ENCODE measurements at places on chromosomes 5 and 9.
A peak's percentile ranks its signal among the peaks of the same experiment; 100 is the strongest.

GRCh38 chr9:128043467-128043868, 23.7 kb downstream of the NAIF1 start:
- DNase-seq = no peak

GRCh38 chr5:75707911-75708509, 9.2 kb downstream of the POC5 start:
- no peak for DNase-seq

- DNase-seq = no peak
These were observed 101.7 kb downstream of the CDH18 start for GRCh38 chr5:19886123-19886917.

DNA sequence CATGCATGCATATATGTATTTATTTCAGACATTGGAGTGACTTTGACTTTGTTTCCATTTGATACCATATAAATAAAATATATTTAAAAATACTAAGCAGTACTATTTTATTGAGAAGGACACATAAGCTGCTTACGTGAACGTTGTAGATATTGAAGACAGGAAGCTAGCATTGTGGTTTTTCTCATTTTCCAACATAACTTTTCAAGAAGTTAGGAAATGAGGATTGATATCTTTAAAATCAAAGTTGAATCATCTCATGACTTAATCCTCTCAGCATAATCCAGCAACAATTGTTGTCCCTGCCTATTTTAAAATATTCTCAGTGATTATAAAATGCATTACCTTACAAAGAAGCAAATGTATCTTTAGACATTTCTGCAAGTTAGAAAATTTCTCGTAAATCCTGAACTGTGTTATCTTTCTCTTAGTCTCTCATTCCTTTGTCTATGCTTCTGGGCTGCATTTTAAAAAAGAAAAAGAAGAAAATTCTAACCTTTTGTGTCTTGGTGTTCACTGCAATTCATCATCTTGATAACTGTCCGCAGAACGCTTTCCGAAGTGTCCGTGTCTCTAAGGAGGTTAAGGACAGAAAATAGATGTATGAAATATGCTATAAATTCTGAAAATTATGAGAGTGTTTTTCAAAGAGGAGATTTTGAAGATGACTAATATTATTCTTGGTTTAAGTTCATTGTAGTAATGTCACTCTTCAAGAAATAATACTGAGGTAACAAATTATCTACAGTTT, 1089.9 kb upstream of the CDH6 start:
- DNase-seq = no peak

DNA sequence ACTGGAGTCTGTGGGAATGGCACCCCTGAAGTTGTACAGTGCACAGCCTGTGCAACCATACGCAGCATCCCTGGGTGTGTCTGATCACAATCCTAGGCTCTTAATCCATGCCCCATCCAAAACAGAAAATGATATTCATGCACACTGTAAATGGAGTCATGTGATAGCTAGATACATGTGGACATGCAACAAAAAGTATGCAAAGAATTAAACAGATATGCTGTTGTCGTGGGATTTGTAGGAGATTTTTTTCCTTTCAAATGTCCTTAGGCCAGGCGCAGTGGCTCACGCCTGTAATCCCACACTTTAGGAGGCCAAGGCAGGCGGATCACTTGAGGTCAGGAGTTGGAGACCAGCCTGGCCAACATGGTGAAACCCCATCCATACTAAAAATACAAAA, 36.1 kb downstream of the PRRX2 start:
- no peak for DNase-seq

DNA sequence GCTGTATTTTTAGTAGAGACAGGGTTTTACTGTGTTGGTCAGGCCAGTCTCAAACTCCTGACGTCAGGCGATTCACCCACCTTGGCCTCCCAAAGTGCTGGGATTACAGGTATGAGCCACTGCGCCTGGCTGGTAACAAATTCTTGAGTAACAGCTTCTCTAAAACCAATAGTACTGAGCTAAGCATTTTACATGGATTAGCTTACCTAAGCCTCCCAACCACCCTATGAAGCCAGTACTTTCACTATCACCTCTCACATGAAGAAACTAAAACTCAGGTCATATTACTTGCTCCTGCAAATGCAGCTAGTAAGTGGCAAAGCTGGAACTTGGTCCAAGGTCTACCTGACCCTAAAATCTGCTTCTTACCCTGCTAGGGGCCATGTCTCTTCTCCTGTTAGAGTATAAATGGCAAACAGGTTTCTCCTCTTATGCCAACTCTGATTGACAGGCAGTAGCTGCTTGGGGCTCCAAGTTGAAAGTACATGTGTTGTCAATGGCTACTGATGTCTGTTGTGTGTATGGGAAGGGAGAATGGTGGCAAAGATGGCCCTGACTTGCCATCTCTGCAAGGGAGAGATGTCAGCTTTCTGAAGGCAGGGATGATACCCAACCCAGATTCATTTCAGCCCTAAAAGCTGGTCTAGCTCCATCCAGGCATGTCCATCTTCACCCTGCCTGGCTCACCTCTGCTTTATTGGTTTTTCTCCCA, 4.0 kb downstream of the PHF19 start:
- DNase-seq = no peak

GRCh38 chr9:128707446-128707845, 5.1 kb downstream of the PKN3 start:
- DNase-seq = no peak

GRCh38 chr9:90032296-90033027, 427.6 kb downstream of the GADD45G start:
- DNase-seq = no peak

DNA sequence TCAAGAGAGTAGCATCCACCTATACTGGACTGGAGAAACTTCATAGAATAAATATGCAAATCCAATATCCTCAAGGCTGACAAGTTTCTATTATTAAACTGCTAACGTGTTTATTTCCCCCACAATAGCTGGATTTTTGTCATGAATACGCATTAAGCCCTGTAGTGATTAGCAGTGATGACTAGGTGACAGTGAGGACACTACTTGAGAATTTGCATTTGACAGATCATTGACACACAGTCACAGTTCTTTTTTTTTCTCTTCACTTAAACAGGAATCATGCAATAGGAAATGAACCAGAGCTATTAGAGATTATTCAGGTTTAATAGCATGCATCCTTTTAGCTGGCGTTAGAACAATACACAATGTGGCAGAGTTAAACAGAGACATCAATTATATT, 35.3 kb downstream of the MPDZ start:
- peak; percentile 52 for DNase-seq

GRCh38 chr9:105475302-105475701, 27.5 kb downstream of the FSD1L start:
- DNase-seq = no peak

All from NCI-H1048 (cell line).